ENCODE measurements at places on chromosomes 1 and 21.

DNA sequence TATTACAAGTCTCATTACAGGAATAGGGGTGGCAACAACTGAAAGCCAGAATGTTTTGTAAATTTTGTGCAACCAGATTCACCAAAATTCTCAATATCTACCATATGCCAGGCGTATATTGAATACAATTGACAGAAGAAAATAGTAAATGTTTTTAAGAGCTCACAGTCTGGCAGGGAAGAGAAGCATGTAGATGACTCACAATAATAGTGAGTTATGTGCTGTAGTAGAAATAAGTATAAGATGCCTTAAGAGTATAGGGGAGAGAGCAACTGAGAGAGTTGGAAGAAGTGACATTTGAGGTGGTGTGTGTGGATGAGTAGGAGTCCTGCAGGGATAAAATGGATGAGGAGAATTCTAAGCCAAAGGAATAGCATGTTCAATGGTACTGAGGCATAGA lies 170.5 kb upstream of the FGGY start:
- DNase-seq, result no peak

DNA sequence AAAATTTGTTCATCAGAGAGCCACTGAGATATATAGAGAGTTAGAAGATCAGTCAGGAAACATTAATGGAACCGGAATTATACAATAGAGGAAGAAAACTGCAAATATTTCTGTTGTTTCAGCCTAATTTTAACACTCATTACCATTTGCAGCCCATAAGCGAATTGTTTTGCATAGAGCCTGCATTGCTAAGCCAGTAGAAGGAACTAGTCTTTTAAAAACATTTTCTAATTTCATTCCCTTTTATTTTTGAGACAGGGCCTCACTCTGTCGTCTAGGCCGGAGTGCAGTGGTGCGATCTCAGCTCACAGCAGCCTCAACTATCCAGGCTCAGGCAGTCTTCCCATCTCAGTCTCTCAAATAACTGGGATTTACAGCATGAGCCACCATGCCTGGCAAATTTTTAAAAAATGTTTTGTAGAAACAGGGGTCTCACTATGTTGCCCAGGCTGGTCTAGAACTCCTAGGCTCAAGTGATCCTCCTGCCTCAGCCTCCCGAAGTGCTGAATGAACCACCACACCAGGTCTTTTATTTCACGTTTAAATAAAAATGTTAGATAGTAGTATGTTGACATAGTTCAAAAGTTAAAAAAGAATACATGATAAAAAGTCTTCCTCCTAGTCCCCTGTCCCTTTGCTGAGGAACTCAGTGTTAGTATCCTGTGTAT lies 25.3 kb downstream of the MPZL1 start:
- no peak for DNase-seq

DNA sequence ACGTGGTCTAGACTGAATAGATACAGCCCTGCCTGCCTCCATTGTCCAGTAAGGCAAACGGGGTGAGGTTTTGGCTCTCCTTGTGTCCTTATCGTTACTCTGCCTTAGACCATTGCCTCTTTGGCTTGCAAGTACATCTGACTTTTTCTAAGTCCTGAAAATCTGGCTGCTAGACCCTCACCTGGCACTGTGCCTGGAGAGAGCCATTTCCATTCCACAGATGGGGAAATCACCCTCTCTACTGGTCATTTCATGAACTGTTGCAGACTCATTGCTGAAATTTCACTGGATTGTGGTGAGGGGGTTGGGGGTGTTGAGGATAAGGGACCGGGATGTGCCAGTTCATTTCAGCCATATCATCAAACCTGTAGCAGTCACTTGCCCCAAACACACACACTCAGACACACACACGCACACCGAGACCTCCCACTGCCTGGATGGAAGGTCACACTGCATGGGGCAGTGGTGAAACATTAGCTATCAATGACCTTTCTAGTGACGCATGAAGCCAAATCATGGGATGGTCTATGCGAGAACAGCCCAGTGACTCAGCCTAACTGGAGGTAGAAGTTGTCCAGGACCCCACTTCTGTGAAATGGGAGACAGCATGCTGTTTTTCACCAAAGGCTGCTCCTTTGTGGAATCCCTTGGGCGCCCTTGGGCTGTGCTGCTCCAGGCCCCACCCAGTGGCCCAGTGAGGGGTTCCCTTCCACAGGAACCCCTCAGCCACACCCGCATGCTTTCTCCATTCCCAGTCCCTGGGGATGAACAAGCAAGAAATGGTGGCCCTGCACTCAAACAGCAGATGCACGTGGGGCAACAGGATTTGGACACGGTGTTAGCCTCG lies 34.9 kb upstream of the VASH2 start:
- DNase-seq, result no peak

DNA sequence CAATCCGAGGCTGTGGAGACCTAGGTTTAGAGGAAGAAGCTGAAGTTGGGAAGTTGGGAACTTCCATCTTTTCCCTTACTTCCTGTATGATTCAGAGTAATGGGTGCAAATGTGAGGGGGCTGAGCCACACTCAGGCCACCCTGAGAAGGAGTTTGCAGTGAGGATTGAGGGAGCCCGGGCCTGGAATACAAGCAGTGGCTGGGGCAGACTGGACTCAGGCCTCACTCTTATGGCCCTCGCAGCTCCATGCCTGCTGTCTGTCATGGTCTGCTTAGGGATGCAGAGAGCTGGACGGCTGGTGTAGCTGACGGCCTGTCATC lies 73.7 kb upstream of the RAB4A start:
- DNase-seq, result no peak

GRCh38 chr1:31428436-31429221 lies 15.6 kb downstream of the SERINC2 start:
- no peak for DNase-seq

GRCh38 chr21:40640266-40640789 lies 206.6 kb downstream of the DSCAM start:
- DNase-seq, result no peak

DNA sequence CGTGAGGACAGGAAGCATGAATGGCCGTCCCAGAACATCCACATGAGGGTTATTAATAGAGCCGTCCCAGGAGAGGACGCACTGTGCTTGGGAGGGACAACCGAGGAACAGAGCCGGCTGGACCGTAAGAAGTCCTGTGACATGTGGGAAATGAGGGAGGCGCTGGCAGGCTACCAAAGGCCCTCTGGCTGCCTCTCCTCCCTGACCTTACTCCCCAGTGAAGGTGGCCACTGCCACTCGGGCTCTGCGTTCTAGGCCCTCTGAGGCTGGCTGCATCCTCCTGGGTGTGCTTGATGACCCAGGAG lies 15.5 kb upstream of the NPPB start:
- DNase-seq, result no peak

DNA sequence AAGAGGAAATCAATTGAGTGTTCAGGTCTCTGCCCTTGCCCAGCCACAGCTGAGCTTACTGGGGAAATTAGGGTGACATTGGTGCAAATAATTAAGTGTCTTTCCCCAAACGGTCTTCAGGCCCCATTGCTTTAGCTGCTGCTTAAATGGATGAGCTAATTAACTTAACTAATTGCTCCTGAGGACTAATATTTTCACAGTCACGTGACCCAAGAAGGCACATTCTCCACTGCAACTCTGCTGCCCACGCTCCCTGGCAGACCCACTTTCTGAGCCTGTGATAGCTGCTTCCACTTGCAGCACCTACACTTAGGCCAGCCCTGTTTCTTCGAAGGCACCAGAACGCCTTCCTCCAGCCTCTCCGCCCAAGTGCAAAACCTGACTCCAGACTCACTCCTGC lies 56.2 kb downstream of the SYT2 start:
- no peak for DNase-seq

- DNase-seq, result no peak
Measured at GRCh38 chr1:46181343-46182260, 5.3 kb upstream of the P3R3URF start.

- DNase-seq, result no peak
Measured at GRCh38 chr1:91278754-91279153, 125.9 kb downstream of the HFM1 start.

GRCh38 chr21:28604946-28605537 lies 387.6 kb downstream of the LTN1 start:
- no peak for DNase-seq

DNA sequence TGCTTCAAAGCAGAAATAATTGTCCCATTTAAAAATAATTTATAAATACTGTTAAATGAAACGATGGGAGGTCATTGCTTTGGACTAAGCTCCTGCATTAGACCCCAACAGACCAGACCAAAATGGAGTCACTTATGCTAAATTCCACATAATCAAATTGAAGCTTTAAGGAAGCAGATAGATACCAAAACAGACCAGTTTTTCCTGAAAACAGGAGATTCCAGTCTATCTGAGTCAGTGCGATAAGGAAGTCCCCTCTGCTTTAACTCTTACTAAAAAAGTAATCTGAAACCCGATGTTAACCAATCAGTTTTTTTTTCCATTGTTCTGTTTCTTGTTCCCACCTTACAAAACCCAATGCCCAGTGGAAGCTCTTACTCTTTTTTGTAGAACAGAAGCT lies 16.2 kb upstream of the DNASE2B start:
- DNase-seq, result no peak

DNA sequence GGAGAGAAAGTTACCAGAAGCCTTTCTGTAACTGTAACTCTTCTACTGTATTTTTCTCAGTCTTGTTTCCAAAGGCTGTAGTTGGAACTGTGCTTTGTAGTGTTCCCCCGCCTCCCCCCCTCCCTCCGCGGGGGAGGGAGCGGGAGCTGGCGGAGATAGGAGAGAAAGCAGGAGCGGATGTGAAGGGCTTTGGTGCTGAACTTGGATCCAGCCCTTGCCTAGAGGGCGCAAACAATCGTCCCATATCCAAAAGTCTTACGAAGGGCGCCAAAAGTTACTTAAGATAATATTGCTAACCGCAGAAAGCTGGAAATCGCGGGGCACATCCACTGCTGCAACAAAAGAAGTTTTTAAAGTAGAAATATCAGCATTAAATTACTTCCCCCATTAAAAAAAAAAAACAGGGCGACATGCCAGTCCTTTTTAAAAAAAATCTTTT lies 2.4 kb upstream of the NFIA start:
- DNase-seq, result peak; percentile 52

DNA sequence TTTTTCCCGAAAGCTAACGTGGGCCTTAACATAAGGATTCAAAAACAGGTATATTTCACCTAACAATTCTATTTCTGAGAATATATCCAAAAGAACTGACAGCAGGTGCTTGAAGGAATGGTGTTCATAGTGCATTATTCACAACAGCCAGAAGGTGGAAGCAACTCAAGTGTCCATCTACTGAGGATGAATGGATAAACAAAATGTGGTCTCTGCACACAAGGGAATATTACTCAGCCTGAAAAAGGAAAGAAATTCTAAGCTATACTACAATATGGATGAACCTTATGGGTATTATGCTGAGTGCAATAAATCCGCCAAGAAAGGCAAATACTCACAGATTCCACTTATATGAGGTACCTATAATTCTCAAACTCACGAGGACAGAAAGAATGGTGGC lies 6.1 kb upstream of the RIPPLY3 start:
- DNase-seq, result no peak

- DNase-seq, result no peak
Measured at GRCh38 chr1:235566084-235566483, 61.8 kb upstream of the B3GALNT2 start.

DNA sequence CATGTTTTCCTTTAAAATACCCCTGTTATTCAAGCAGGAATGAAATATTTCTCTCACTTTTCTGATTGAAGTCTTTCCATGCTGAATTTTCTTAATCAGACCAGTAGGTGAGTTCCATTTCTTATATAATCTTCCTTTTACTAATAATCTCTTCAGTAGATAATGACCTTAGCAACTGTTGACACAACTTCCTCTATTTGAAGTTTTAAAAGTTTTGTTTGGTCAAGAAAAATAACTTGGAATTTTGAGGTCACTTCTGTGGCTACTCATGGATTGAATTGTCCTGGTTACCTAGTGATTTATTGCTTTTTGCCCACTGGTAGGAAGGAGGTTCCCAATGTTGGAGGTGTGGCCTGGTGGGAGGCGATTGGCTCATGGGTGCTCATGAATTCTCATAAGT lies 70.6 kb upstream of the PAXBP1 start:
- no peak for DNase-seq

DNA sequence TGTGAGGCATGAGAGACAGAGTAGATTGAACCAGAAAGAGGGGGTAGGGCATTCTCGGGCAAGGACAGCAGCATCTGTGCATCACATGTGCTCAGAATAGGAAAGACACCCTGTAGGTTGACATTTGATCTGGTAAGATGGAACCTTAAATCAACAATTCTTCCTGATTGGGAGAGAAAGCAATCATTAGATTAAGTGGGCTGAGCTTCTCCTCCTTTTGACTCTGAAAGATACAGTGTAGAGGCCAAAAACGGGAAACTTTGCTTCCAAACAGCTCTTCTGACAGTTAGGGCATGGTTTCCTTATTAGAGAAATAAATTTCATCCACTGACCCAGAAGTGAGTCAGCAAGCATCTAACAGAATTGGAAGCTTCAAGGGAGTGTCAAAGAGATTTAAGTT lies 9.7 kb downstream of the KIF14 start:
- DNase-seq, result no peak

GRCh38 chr21:44756423-44757185 lies 45.0 kb downstream of the UBE2G2 start:
- no peak for DNase-seq

- DNase-seq, result no peak
Measured at GRCh38 chr1:93702111-93702827, 20.6 kb upstream of the BCAR3 start.

DNA sequence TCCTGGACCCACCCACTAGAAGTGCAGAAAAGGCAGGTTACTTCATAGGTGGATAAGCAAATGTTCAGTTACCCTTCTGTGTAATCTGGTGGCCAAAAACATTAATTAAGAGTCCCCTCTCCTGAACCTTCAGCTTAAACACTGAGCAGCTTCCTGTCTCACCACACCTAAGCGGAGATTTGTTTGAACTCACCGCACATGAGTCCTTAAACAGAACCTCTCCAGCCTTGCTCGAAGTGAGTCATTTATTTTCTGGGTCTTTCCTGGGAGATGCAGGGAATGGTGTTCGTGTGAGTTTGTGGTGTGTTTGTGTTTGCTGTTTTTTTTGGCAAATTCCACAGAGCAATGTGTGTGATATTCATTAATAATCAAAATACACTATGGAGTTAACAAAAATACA lies 7.6 kb upstream of the FNBP1L start:
- DNase-seq, result no peak

GRCh38 chr1:47179017-47179987 lies 10.5 kb downstream of the PDZK1IP1 start:
- peak; percentile 67 for DNase-seq

- DNase-seq, result no peak
Measured at GRCh38 chr1:153646672-153647345, 11.7 kb upstream of the SNAPIN start.

- no peak for DNase-seq
Measured at GRCh38 chr1:156593661-156593989, 2.0 kb downstream of the NAXE start.

- DNase-seq, result no peak
Measured at GRCh38 chr1:15412843-15413242, 3.2 kb downstream of the EFHD2 start.

DNA sequence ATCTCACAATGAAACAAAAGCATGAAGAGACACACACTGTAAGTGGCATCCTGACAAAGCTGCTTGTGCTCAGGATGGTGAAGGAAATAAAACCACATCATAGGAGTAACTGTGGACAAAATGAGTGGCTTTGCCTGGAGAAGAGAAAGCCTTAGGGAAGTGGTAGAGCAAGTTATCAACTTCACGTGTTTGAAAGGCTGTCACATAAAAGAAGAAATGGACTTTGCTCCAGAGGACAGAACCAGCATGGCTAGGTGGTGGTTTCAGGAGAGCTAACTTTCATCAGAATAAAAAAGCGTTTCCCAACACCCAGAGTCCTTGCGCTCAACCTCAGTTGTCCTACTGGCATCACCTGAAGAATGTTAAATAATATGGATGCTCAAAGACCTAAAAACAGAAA lies 139.9 kb downstream of the SETD4 start:
- no peak for DNase-seq
